ENCODE measurements at places on chromosomes 16 and 17.

DNA sequence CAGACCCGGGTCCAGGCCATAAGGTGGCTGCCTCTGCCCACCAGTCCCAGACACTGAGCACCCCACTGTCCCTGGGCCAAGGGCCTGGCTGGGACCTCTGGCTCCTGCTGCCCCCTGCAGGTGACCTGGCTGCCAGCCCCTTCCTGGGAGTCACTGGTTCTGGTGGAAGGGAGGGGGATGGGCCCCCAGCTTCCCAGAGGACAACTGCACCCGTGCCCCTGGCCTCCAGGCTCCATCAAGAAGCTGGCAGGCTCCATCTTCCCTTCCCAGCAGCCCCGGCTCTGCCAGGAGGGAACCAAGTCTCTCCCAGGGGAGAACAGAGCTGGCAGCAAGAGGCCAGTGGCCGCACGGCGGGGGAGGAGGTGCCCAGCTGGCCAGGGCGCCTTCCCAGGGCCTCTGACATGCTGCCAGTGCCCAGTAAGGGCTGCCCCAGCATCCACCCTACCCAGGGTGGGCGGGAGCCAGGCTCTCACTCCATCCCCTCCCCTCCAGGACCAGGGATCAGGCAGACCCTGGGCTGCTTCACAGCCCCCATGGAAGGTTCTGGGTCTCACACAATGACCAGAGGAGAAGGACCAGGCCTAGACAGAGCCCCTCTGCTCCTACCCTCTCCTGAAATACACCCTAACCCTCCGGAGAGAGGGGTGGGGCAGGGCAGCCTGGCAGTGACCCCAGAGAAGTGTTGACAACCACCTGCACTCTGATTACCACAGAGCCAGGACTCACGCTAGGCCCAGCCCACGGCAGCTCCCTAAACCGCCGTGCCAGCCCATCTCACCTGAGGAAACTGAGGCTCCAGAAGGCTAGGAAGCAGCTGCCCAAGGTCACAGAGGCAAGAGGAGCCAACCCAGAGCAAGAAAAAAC lies 3.6 kb downstream of the CLUH start:
- DNase-seq: no peak

DNA sequence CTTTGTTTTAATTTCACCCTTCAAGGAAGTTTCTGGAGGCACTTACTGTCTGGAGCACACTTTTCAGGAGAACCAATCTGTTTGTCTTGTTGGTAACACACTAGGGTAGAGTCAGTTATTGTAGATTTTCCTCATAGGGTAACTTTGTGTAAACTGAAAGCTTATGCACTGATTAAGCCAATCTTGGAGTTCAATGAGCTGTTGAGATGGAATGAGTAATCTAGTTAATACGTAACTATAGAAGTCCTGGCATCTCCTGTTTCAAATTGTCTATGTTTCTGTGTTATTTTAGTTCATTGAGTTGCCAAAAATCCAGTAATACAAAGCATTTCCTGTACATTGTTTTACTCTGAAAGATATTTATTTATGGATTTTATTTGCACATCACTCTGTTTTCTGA lies 111.6 kb upstream of the HAS3 start:
- DNase-seq: no peak

DNA sequence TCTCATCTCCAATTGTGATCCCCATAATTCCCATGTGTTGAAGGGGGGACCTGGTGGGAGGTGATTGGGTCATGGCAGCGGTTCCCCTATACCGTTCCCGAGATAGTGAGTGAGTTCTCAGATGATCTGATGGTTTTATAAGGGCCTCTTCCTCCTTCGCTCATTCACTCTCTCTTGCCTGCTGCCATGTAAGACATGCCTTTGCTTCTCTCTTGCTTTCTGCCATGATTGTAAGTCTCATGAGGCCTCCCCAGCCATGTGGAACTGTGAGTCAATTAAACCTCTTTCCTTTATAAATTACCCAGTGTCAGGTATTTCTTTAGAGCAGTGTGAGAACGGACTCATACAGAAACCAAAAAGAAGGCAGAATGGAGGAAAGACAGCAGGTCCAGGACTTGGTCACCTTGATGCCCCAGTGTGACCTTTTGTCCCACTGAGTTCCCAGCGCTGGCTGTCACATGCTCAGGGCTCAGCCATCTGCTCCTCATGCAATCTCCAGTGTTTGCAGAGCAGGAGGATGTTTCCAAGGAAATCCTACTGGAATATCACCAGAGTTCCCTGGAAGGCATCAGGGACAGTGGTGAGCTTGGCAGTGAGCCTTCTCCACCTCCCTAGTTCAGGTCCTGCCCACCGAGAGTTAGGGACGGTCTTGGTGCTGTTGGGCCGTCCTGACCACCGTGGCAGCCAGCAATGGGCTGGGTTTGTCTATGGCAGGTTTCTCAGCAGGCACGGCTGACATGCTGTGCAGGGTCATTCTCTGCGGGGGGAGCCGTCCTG lies 96.7 kb downstream of the SEC14L1 start:
- no peak for DNase-seq

GRCh38 chr17:48825446-48826381 lies 5.1 kb upstream of the CALCOCO2 start:
- no peak for DNase-seq

GRCh38 chr17:56690441-56691291 lies 97.2 kb downstream of the NOG start:
- DNase-seq: no peak

- DNase-seq: no peak
Measured at GRCh38 chr17:19460700-19461099, 49.7 kb downstream of the RNF112 start.

- no peak for DNase-seq
Measured at GRCh38 chr17:61053469-61053868, 346.2 kb upstream of the TBX2 start.

DNA sequence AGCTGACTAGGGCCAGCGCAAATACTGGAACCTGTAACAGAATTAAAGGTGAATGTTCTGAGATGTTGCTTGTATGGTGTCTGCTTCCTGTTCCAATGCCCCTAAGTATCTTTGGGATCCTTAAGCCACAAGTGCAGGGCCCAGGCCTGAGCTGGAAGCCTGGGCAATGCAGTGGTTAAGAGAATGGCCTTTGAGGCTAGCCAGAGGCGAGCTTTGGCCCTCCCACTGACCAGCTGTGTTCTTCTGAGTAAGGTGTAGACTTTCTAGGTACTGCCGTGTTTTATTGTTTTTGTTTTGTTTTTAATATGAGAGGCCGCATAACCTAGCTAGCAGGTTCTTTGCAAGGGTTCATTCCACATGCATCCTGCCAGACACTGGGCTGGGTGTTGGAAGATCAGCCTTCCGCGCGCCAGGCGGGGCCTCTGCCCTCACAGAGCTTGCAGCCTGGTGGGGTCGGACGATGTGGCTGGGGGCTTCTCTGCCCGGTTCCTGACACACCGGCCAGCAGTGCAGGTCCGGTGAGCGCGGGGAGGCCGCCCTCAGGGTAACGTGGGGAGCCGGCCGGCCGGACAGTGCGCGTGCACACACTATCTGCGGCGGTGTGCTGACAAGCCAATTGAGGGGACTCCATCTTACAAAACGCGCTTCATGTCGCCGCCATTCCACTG lies 551 bp upstream of the MLX start:
- DNase-seq: no peak

Data from right lung (tissue), 10 donors.